ENCODE measurements at places on chromosomes 13 and 19.

GRCh38 chr19:55635334-55635717 lies 5.5 kb upstream of the ZNF580 start:
- DNase-seq, result no peak

- peak; percentile 21 for DNase-seq
Observed at GRCh38 chr13:37029617-37030016, 29.0 kb downstream of the EXOSC8 start.

- peak; percentile 68 for DNase-seq
Observed at GRCh38 chr13:110341445-110342244, 34.6 kb downstream of the COL4A2 start.

GRCh38 chr19:14174883-14175282 lies 31.1 kb downstream of the ADGRL1 start:
- DNase-seq, result no peak

- peak; percentile 25 for DNase-seq
Observed at GRCh38 chr19:36113894-36114720, 568 bp downstream of the POLR2I start.

DNA sequence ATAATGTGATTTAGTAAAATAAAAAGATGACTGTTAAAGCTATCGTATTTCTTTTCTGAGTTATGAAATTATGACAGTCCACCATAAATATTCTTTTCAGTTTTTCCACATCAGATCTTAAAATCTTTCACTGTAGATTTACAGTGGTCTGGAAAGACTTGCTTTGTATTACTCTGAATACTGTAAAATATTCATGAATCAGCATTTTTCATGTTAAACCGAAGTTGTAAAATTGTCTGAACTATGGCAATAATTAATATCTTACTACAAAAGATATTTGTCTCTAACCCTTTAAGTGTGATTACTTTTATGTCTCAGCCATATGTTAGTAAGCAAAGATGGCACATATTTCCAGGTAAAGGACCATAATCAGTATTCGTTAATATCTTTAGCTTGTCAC lies 1397.2 kb upstream of the PCDH9 start:
- no peak for DNase-seq

DNA sequence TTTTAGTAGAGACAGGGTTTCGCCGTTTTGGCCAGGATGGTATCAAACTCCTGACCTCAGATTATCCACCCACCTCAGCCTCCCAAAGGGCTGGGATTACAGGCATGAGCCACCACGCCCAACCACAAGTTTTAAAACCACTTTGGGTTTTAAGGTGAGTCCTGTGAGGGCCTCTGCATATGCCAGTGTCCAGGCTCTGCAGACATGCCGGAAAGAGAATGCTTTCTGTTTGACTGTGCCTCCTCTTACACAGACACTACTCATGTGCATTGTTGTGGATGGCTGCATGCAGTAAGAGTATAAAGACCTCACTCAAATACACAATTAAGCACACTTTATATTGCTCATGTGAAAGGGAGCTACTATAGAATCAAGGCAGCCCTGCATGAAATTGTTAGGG lies 20.8 kb upstream of the SLC25A30 start:
- DNase-seq, result no peak

- DNase-seq, result no peak
Observed at GRCh38 chr19:10124429-10124828, 4.7 kb upstream of the EIF3G start.

GRCh38 chr19:16737911-16738310 lies 18.3 kb downstream of the NWD1 start:
- no peak for DNase-seq

DNA sequence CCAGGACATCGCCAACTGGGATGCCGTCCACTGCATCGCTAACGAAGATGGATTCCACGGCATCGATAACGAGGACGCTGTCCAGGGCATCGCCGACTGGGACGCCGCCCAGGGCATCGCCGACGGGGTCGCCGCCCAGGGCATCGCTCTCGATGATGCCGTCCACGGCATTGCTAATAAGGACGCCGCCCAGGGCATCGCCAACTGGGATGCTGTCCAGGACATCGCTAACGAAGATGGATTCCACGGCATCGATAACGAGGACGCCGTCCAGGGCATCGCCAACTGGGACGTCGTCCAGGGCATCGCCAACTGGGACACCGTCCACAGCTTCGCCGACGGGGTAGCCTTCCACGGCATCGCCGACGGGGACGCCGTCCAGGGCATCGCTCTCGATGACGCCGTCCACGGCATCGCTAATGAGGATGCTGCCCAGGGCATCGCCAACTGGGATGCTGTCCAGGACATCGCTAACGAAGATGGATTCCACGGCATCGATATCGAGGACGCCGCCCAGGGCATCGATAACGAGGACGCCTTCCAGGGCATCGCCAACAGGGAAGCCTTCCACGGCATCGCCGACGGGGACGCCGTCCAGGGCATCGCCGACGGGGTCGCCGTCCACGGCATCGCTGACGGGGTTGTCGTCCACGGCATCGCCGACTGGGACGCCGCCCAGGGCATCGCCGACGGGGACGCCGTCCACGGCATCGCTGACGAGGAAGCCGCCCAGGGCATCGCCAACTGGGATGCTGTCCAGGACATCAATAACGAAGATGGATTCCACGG lies 948.4 kb downstream of the TUBA3C start:
- DNase-seq, result no peak

- DNase-seq, result no peak
Observed at GRCh38 chr13:46620029-46620428, 67.1 kb downstream of the LRCH1 start.

GRCh38 chr19:48953990-48954594 lies 583 bp upstream of the BAX start:
- DNase-seq, result no peak

- DNase-seq, result no peak
Observed at GRCh38 chr19:45473682-45474605, 6.1 kb downstream of the FOSB start.

GRCh38 chr13:60583196-60583888 lies 186.3 kb downstream of the TDRD3 start:
- peak; percentile 62 for DNase-seq

- no peak for DNase-seq
Observed at GRCh38 chr13:109720758-109721184, 65.6 kb downstream of the IRS2 start.

DNA sequence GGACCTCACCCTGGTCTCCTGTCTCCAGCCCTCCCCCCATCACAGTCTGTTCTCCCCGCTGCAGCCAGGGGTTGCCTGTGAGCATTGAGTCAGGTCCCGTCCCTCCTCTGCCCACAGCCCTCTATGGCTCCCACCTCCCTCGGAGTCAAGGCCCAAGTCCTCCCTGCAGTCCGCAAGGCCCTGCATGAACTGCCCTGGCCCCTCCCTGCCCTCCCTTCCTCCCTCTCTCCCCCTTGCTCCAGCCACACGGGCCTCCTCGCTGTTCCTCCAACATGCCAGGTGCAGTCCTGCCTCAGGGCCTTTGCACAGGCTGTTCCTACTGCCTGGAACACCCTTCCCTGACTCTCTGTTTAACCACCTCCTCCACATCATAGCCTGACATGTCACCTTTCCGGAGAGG lies 2.8 kb downstream of the TINCR start:
- DNase-seq, result no peak

DNA sequence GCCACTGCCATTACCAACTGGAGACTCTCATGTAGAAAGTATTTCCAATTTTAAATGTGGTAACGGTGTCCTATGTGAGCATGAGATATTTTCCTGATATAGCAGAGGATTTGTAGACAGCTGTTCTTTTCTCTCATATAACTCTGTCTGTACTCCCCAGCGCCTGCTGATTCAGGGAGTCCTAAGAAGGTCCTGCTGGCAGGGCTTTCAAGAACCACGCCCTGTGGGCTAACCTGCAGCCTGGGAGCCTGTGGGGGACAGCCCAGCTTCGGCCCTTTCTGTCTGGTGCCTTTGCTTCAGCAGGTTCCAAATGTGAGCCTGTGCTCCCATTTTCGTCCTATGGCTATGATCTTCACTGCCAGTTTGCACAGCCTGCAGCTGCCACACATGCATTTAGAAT lies 316.8 kb downstream of the ATP8A2 start:
- no peak for DNase-seq

DNA sequence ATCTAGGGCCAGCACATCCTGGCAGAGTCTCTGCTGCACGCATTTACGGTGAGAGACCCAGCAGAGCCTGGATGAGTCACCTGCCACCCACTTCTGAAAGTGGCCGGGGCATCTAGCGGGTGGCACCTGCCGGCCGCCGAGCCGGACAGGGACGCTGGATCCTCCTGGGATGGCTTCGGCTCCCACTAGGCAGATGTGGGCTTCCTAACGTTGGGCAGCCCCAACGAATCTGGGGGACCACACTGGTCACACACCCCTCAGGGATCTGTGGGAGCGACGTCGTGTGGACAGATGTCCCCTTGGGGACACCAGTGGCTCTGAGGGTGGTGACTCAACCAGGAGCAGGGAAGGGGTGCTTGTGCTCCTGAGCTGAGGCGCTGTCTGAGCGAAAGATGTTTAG lies 32.2 kb downstream of the TMEM255B start:
- no peak for DNase-seq

DNA sequence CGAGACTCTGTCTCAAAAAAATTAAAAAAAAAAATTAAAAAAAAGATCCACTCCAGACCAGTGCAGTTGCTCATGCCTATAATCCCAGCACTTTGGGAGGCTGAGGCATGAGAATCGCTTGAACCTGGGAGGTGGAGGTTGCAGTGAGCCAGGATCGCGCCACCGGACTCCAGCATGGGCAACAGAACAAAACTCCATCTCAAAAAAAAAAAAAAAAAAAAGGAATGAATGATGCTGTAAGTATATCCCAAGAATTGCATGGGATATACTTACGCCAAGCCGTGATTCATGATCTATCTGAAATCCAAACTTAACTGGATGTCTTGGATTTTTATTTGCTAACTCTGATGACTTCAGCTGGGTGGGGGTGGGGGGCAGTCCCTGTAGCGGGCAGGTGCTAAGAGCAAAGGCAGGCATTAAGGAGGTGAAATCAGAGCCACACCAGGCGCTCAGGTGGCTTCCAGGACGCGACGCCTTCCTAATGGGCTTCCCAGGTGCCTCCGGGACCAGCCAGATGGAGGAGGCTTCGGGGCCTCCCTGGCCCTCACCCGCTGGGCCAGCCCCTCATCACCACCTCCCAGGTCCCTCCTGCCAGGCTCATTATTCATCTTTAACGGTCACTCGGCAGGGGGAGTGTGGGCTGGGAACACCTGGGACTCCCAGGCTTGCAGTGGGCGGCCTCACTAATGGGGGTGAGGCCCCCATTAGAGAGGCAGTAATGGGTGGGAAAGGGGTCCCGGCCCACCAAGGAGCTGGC lies 11.4 kb upstream of the FUT5 start:
- no peak for DNase-seq

DNA sequence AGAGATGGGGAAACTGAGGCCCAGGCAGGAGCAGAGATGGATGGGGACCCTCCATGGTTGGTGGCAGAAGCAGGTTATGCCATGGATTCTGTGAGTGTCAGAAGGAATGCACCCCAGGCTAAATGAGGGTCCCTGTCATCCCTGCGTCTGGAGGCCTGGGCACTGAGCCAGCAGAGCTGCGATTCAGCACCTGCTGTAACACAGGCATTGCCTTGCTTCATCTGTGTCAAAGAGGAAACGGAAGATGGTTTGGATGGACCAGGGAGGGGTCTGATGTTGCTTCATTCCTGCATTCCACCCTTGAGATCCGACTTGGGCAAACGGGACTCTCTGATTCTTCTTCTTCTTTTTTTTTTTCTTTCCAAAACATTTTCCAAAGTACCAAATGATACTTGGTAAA lies 1.2 kb downstream of the C5AR1 start:
- peak; percentile 40 for DNase-seq

GRCh38 chr19:1217366-1217765 lies 11.8 kb downstream of the STK11 start:
- DNase-seq, result no peak

- DNase-seq, result no peak
Observed at GRCh38 chr13:48449656-48450055, 36.7 kb upstream of the LPAR6 start.

GRCh38 chr19:55641426-55642152 lies 787 bp downstream of the ZNF580 start:
- DNase-seq, result peak; percentile 49

DNA sequence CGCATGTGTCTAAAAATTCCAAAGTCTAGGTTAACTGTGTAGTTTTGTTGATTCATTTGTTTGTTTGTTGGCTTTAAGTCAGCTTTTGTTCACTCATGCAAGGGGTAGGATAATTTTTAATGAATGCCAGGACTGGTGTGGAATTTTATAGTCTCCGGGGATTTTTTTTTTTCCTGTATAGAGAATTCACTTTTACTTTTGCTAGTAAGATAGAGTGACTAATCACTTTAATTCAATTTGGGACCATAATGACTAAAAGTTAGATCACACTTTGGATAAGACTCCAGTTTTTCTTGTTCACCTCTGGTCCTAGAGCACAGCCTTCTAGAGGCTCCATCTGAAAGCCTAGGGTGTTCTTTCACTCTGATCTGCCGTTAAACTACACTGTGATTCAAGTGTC lies 1690.0 kb downstream of the PCDH9 start:
- no peak for DNase-seq

- DNase-seq, result no peak
Observed at GRCh38 chr19:7224209-7224686, 70.0 kb downstream of the INSR start.

DNA sequence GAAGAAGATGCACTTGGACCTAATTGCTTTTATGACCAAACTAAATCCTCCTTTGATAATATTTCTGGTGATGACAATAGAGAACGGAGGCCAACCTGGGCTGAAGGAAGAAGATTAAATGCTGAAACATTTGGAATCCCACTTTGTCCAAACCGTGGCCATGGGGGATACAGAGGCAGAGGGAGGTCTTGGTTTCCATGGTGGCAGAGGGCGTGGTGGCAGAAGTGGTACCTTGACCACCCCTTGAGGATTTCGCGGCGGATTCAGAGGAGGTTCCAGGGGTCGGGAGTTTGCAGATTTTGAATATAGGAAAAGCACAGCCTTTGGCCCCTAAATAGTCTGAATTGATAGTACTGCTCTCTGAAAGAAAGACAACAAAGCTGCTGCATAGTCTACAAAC lies 7.2 kb upstream of the LILRB3 start:
- no peak for DNase-seq

- DNase-seq, result peak; percentile 39
Observed at GRCh38 chr19:7734220-7735203, 2.6 kb upstream of the CLEC4G start.

- DNase-seq, result peak; percentile 63
Observed at GRCh38 chr19:40578442-40578908, 1.8 kb downstream of the SHKBP1 start.

GRCh38 chr13:72565893-72566292 lies 161.5 kb downstream of the MZT1 start:
- DNase-seq, result peak; percentile 21

Measured in amniotic epithelial cell (primary cell).